Hematopoietic multipotent progenitor cell treated with erythropoietin and hydrocortisone succinate and interleukin-3 and kit ligand, for 17 days (in vitro differentiated cells): ENCODE measurements at places on chromosomes 2 and 18.

GRCh38 chr2:72561621-72562318, 264.1 kb downstream of the EXOC6B start:
- DNase-seq: no peak

GRCh38 chr2:240217431-240218301, 77.2 kb upstream of the OTOS start:
- peak; percentile 7 for DNase-seq

DNA sequence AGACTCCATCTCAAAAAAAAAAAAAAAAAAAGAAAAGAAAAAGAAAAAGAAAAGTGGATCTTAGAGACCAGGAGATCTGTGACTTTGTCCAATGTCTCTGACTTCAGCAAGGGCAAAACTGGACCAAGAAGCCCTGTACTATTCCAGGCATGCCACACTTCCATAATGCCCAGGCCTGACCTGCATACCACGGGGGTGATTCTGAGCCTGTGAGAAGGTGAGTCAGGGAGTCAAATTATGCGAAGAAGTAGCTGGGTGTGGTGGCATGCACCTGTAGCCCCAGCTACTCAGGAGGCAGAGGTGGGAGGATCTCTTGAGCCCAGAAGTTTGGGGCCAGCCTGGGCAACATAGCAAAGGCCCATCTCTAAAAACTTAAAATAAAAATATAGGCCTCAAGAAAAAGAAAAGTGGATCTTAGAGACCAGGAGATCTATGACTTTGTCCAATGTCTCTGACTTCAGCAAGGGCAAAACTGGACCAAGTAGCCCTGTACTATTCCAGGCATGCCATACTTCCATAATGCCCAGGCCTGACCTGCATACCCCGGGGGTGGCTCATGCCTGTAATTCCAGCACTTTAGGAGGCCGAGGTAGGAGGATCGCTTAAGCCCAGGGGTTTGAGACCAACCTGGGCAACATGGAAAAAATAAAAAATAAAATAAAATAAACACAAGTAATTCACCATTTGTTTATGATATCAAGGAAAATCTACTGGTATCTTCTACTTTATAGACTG, 12.2 kb upstream of the PUM2 start:
- DNase-seq: no peak

- no peak for DNase-seq
These were observed 46.1 kb downstream of the CDCA7 start for GRCh38 chr2:173400760-173401159.

GRCh38 chr2:393711-394696, 106.1 kb upstream of the ALKAL2 start:
- DNase-seq: no peak

DNA sequence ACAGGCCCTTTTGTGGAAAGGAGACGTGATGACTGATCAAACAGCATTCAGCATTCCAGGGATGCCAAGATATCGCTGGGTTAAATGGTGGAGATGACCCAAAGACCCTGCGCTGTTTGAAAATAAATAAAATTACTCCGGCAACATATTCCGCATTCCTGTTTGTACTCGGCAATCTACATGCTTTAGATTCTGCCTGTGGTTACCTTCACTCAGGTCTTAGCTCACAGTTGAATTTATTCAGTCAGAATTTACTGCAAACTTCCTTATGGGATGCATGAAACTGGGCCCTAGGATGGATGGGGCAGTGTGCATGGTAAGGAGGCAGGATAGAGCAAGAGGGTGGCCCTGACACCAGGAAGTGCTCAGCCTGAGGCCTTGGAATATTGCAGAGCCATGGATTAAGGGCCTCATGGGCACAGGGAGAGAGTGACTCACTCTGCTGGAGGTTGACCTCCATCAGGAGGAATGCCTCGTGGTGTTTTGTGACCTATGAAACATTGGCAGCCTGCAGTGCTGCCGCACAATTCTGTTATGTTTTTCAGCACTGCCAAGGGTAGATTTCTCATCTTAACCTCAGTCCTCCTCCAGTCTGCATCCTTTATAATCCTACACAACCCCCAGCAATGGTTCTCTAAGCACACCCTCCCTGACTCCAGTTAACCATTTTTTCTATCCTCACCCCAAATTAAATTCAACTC, 321.4 kb downstream of the IRS1 start:
- DNase-seq: no peak

DNA sequence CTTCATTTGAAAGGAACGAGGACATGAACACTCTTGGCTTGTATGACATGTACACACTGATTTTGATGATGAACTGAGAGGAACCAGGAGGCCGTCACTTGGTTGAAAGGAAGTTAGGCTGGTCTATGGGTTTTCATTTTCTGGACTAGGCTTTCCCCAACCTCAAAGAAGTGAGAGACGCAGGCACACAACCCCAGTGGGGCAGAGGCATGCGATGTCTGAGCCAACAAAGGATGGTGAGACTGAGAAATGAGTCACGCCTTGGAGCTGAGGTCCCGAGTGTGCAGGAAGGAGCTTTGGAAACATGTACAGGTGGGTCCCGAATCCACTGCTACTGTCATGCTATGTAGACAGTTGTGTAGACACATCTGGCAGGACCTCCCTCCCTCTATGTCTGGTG, 24.1 kb downstream of the SIGLEC15 start:
- no peak for DNase-seq

DNA sequence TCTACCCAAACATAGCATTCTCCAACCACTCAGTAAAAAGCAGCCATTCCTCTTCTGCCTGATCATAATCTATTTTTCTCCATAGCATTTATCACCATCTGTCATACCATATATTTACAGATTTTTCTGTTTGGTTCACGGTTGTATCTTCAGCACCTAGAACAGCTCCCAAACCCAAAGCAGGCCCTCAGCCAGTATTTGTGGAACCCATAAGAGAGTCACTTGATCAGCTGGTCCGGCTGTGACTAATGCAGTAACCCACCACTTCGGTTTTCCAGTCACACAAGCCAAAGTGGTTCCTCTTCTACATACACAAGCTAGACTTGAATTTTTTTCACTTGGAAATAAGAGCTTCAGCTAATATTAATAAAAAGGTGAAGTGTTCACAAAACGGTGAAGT, 511.6 kb upstream of the CELF4 start:
- DNase-seq: no peak

DNA sequence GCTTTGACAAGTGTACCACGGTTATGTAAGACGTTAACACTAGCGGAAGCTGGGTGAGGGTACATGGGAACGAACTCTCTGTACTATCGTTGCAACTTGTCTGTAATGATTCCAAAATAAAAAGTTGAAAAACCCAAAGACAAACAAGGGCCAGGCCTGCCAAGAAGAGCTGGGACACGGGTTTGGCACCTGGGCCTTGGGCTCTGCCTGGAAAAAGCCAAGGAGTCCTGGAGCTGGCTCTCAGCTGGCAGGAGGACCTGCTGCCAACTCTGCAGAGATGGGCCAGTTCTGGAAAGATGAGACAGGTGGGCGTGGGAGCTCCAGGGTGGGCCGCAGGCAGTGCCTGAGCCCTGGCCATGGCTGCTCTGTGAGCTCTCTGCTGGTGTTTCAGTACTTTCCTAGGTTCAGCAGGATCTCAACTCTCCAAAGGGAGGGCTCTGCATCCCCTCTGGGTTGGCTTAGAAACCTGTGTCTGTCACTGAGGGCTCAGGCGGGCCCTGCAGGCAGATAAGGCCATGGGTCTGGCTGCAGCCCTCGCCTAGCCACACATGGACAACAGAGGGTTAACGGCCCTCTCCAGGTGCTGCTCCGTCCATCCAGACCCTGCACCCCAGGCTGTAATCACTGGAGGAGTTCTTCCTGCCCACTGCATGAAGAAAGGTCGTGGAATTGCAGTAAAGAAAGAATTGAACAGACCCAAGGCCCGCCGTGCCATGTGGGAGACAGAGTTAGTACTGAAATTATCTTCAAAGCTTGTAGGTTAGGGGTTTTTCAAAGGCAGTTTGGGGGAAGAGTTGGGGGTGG, 89.9 kb downstream of the RHOB start:
- DNase-seq: no peak

- DNase-seq: no peak
These were observed 660.1 kb upstream of the RAB6C start for GRCh38 chr2:129319422-129319717.

- no peak for DNase-seq
These were observed 31.2 kb upstream of the SLC66A3 start for GRCh38 chr2:11123856-11124759.

GRCh38 chr2:106158131-106158530, 36.0 kb downstream of the UXS1 start:
- DNase-seq: no peak

- DNase-seq: no peak
These were observed 286.4 kb upstream of the CNTNAP5 start for GRCh38 chr2:123738643-123739042.

DNA sequence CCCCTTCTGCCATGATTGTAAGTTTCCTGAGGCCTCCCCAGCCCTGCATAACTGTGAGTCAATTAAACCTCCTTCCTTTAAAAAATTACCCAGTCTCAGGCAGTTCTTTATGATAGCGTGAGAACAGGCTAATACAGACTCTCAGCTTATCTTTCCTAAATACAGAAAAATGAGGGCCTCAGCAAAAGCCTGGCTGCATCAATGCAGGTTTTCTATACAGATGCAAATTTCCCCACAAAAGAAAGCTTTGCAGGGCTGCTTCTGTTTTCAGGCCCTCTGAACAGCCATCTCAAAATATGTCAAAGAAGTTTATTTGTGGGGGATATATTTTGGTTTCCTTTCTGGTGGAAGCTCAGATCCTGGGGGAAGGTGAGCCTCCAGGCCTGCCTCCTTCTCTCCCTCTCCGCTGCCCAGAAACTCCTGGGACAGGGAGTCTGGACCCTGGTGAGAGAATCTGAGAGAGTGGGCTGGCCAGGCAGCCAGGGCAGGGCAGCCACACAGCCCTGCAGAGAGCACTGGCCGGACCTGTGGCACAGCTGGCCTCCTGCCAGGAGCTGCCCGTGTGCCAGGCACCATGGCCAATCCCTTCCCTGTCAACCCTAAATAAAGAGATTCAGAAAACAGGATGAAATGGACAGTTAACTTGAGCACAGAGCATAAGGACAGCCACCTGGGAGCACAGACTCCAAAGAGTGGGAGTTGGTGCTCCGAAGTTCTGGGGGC, 21.6 kb upstream of the AGXT start:
- no peak for DNase-seq
